OCI-LY7 (cell line): ENCODE measurements at places on chromosomes 2 and 18.

DNA sequence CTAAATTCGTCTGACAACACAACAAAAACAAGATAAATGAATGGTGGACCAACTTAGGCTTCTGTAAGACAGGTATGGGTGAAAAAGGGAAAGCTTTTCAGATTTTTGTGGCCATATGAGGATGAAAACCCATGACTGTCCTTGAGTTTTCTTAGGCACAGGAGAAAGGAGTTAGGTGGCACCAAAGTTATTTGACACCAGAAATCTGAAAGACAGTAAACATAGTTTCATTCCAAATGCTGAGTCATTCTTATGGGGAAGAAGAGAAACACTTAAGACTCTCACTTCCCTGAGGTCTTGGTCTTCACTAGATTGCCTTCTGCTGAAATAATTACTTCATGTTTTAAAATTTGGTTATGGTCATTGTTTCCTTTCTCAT is 5.2 kb upstream of the GPD2 start:
- DNase-seq, result no peak

DNA sequence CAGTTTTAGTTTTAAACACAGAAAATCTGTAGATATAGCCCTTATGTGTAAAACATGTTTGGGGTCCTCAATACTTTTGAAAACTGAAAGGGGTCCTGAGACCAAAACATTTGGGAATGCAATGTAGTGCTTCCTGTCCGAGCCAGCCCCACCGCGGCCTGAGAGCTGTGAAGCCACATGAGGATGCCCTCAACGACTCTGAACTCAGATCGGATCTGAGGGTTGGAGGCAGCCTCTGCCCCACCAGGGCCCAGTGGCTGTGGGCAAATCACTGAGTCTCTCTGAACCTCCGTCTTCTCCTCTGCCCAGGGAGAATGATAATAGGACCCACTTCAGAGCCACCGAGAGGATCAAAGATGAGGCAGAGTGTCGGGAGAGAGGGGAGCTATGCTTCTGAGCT is 33.4 kb upstream of the HPCAL1 start:
- DNase-seq, result no peak

DNA sequence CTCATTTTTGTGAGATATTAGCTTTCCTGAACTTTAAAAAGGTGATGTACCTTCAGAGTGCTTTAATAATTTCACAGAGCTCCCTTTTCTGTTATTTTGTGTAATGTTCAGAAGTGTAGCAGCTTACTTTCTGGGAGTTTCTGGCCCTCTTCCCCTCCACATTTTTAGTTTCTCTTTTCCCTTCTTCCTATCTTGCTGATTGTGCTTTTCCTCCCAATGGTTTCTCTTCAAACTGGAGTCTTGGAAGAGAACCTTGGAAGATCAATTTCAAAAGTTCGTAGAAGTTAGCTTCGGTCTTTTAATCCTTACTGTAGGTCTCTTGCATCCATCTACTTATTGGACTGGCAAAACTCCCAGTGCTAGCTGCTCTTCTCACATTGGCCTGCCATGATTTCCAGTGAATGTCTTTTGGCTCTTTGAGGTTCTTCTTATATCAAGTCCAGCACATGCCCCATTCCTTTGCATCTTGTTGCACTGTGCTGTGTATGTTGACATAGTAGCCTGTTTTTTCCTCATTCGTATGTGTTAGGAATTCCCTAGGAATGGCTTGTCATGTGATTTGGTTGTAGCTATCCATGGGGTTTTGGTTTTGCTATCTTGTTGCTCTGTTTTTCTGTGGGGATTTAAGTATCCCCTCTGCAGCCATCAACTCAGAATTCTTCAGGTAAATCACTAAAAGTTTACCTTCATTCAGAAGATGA is 7.8 kb downstream of the CCNT2 start:
- no peak for DNase-seq

DNA sequence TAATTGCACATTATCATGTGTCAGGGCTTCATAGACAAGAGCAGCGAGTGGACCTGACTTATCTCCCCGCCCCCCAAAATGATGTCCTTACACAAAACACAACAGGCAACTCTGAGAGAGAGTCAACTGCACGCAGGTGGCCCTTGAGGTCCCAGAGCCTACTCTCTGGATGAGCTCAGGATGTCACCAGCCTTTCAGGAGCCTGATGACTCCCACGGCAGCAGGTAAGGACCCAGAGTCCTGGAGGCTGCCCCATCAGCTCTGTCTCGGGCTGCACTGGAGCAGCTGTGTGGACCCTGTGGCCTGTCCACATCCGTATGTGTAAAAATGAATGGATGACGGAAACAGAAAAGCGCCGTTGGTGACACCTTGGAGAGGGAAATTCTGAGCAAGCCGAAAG is 130.9 kb downstream of the HDAC4 start:
- no peak for DNase-seq

GRCh38 chr18:63378919-63379638 is 12.1 kb upstream of the KDSR start:
- DNase-seq, result no peak

DNA sequence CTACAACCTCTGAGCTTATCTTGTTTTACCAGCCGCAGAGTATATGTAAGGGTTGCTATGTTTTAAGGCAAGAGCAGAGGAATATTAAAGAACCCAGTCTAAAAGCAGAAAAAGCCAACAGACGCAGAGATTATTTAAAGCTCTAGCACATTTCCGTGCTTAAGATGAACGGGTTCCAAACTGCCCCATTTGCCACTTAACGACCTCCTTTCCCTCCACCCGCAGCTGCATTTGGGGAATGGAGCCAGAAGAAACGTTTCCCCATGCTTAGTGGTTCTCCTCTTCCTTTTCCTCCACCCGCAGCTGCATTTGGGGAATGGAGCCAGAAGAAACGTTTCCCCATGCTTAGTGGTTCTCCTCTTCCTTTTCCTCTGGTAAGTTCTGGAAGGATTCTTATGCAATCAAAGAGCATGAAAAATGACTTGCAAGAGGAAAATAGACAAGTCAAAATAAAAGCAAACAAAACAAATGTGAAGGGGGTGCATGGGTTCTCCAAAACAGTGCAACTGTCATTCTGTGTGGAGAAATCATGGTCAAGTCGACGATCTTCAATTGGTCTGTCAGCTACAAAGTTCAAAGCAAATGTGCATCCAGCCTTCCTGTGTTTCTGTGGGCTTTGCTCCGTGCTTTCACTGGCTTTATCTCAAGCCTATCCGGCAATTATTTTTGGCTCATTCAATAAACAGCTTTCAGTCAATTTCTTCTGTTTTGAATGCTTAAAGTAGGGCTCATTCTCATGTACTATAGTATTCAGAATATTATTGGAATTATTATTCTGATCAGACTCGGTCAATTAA is 57.8 kb downstream of the DIPK1C start:
- DNase-seq, result no peak

DNA sequence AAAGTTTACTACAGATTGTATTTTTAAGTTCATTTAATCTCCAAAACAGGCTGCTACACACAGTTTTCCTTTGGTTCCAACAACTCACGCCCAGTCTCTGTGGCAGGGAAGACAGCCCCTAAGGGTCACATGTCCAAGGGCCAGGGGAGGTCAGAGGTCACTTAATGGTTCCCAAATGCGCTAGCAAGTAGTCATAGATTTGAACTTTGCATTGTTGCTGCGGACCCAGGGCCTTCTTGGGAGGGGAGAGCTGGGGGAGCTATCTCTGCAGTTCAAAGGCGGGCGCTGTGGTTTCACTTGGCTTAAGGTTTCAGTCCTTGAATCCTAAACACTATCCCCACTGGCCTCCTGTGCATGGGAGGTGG is 74.8 kb upstream of the ZNF532 start:
- DNase-seq, result no peak

DNA sequence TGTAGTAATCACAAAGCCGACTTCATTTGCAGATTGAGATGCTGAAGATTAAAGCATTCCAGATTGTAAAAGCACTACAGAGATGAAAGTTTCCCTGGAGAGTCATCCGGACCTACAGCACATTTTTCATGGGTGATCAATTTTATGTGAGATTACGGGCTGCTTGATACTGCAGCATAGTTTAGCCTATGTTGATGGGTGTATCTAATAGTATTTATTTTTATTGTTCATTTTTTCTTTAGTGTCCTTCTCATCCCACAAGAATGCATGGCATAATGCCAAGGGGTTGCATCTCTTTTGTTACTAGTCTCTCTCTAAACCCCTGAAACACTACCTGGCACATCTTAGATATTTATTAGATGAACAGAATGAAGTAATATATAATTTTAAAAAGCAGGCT is 240.4 kb downstream of the MBD2 start:
- no peak for DNase-seq

DNA sequence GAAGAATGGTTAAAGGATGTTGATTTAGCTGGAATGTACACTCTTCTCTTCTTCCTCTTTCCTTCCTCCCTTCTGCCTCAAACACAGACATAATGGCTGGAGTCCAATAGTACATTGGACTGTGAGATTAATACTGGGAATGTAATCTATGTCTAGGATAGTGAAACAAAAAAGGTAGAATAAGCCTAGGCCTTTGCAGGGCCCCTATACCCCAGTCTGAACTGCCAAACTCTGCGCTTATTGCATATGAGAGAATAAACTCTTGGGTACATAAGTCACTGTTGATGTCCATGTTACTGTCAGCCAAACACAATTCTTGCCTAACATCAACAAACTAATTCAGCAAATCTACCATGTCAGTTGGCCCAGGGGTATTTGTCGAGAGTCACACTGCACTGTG is 29.7 kb upstream of the CCDC150 start:
- no peak for DNase-seq

DNA sequence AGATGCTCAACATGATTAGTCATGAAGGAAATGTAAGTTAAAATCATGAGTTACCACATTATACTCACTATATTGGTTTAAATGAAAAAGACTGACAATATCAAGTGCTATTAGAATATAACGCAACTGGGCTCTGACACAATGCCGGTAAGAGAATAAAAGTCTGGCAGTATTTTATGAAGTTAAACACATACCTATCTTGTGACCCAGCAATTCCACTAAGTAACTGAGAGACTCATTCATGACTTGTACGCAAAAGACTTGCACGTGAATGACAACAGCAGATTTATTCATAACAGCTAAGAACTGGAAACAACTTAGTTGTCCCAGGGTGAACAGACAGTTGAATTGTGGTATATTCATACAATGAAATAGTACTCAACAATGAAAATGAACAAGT is 342.1 kb downstream of the SLC4A3 start:
- DNase-seq, result no peak

- DNase-seq, result no peak
Observed at GRCh38 chr2:193523662-193524061, 1328.9 kb upstream of the TMEFF2 start.

DNA sequence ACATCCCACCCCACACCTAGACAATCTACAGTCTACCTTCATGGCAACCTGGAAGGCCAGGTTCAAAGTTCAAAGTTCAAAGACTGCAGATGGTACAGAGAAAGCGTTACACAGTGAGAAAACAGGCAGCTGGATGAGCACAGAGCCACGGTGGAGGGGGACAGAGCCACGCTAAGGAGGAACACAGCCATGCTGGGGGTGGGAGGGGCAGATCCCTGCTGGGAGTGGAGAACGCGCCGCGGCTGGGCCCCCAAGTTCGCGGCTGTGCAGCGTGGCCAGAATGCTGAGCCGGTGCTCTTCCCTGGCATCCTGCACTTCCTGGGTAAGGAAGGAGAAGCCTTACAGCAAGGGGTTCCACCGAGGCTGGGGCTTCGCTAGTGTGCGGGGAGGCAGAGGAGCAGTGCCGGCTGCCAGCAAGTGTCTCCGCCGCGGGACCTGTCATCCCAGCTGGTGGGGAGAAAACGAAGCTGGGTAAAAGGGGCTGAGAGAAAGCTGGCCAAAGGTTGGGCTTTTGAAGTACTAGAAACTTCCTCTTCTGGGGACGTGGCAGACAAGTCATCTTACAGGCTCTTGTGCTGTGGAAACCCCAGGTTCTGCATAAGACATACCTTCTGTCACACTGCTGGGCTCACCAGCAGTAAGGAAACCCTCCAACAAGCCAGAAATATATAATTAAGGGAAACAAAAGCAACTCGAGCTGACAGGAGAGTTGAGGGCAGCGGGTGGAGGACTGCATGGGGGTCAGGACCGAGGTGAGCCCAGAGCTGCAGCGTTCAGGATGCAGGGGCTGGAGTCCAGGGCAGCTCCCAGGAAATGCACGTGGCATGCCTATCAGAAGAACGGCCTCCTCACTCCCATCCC is 115.5 kb downstream of the HDAC4 start:
- DNase-seq, result no peak

DNA sequence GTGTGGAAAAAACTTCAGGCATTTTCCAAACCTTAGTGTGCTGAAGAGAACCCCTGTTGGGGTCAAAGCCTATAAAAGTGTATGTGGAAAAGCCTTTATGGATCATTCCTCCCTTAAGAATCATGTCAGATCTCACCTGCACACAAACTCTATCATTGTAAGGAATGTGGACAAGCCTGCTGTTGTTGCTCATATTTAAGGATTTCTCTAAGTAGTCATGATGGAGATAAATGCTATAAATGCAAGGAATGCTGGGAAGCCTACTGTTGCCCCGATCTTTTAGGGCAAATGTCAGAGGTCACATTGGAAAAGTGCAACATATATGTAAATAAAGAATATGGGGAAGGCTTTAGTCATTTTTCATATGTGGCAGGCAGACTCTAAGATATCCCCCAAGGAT is 129.5 kb downstream of the ICOS start:
- DNase-seq, result no peak

- DNase-seq, result no peak
Observed at GRCh38 chr2:1847846-1848598, 103.7 kb upstream of the PXDN start.

- no peak for DNase-seq
Observed at GRCh38 chr2:30252723-30253701, 21.7 kb downstream of the LBH start.

- no peak for DNase-seq
Observed at GRCh38 chr2:37020887-37021796, 54.8 kb upstream of the STRN start.

- DNase-seq, result no peak
Observed at GRCh38 chr2:192741889-192742288, 547.2 kb upstream of the TMEFF2 start.

GRCh38 chr2:12965540-12966269 is 249.0 kb downstream of the TRIB2 start:
- DNase-seq, result no peak

- DNase-seq, result no peak
Observed at GRCh38 chr2:102033031-102033749, 41.4 kb downstream of the IL1R2 start.

DNA sequence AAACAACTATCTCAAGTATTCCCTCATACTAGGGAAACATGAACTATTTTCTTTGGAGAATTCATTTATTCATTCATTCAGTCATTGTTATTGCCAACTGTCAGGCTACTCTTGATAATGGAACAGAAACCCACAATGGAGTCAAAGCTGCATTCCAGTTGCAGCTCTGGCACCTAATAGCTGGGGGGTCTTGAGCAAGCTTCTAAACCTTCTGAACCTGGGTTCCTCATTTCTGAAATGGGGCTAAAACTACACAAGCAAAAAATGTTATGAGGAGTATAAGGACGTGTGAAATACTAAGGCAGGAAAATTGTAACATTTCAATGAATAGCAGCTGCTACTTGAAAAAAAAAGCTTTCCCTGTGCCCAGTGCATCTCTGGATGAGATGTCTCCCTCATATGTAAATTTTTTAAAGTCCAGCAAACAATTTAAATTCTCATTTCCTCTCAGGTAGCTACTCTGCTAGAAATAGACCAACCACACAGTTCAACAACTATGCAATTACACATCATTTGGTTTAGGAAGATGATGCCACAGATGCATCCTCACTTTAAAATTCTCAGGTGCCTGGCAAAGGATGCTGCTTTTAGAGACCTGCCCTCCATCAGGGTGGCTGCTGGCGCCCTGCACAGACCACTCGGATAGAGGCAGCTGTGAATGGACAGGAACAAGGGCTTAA is 38.5 kb downstream of the SPRED2 start:
- DNase-seq, result peak; percentile 68
